Stimulated activated CD4-positive, alpha-beta T cell treated with anti-CD3 and anti-CD28 coated beads, Interleukin-2, amount 100 ng/mL, for 48 hours (primary cell): ENCODE measurements at places on chromosomes 16 and 17.
A peak's percentile ranks its signal among the peaks of the same experiment; 100 is the strongest.

DNA sequence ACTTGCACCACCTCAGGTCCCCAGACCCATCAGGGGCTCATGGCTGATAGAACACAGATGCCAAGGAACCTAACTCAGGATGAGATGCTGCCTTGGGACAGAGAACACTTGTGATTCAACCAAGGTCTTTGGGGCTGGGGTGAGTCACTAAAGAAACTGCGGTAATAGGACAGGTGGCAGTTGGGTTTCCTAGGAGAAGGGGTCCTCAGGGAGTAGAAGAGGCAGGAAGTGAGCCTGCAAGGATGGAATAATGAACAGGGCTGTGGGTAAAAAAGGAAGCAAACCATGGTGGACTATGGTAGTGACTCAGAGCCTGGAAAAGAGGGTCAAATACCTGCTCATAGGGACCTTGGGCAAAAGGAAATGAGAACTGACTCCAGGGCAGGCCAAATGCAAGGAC, 6.5 kb upstream of the PNPO start:
- no peak for DNase-seq

- no peak for DNase-seq
These were observed 14.9 kb downstream of the IGFBP4 start for GRCh38 chr17:40457964-40458791.

GRCh38 chr16:82601989-82602640, 24.7 kb upstream of the CDH13 start:
- DNase-seq = no peak

DNA sequence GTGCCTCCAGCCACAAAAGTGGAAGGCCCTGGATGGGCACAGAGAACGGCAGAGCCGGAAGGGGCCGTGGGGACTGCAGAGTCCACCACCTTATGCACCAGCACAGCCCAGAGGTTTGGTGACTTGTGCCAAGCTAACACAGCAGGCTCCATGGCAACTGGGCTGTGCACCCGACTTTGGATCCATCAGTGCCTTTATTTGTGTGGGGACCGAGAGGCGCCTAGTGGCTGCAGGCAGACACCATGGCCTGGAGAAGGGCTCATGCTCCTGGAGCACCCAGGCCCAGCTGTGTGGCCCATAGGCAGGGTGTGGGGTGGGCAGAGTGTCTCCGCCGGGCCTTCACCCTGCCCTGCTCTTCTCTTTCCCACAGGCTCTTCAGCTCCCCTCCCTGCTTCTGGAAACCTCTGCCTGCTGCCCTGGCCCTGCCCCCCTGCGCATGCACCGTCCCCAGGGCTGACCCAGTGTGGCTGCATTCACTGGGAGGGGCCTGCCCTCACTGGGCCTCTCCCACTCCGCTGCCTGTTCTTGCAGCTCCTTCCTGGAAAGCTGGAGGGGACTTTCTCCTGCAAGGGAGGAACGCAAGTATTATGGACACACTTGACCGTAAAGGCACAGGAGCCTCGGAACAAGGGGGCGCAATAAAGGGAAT, 10.1 kb downstream of the C16orf90 start:
- DNase-seq = no peak

GRCh38 chr16:47920709-47921108, 235.1 kb downstream of the ABCC12 start:
- no peak for DNase-seq

GRCh38 chr17:80862978-80863377, 128.7 kb upstream of the CHMP6 start:
- no peak for DNase-seq

DNA sequence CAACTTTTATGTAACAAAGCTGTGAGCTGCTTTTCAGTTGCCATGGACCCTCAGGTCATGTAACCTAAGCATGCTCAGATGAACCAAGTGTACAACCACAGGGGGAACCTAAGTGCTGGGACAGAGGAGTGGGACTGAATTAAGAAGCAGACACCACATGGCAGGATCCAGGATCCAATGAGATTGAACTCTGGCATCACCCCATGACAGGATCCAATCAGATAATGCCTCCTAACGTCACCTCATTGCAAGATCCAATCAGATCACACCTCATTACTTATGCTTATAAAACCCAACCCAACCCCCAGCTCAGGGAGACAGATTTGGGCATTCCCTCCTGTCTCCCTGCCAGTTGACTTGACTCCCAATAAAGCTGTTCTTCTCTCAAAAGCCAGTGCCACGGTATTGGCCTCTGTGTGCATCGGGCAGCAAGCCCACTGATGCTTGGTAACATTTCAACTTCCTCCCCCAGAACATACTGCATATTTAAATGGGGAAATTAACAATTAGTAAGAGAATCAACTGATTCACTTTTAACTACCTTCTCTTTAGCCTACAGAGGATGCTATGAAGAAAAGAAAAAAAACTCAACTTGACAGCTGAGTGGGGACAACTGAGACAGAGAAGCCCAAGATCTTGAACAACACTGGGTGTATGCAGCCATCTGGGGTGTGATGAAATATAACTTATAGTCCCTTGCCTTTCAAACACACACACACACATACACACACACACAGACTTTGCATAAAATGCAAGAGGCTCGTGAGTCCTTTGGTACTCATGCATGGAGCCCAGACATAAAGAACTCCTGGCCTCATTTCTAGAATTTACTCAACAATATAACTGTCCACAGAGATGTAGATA, 148.4 kb downstream of the SLC39A11 start:
- no peak for DNase-seq

- DNase-seq = no peak
These were observed 11.4 kb upstream of the CALB2 start for GRCh38 chr16:71347146-71347545.

DNA sequence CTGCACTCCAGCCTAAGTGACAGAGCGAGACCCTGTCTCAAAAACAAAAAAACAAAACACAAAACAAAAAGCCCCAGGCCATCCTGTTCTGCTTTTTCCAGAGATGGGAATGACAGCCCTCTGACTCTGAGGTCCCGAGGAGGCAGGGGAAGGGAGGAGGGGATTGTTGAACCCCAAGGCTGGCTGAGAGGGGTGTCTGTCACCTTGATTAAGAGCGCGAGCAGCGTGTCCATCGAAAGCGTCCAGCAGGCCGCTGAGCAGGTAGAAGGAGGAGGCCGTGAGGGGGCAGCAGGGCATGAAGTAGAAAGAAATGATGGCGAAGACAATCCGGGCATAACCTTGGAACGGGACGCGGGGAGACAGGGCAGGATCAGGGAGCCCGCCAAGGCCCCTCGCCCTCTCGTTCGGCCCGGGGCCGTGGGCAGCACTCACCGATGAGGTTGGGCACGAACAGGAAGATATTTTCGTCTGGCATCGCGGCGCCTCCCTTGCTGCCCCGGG, 593 bp downstream of the CDIPT start:
- DNase-seq = no peak

GRCh38 chr16:89319886-89320781, 102.6 kb downstream of the ZNF778 start:
- peak; percentile 52 for DNase-seq

GRCh38 chr17:13306310-13306962, 288.6 kb upstream of the ELAC2 start:
- no peak for DNase-seq

GRCh38 chr17:55694286-55694910, 28.3 kb downstream of the TMEM100 start:
- no peak for DNase-seq

DNA sequence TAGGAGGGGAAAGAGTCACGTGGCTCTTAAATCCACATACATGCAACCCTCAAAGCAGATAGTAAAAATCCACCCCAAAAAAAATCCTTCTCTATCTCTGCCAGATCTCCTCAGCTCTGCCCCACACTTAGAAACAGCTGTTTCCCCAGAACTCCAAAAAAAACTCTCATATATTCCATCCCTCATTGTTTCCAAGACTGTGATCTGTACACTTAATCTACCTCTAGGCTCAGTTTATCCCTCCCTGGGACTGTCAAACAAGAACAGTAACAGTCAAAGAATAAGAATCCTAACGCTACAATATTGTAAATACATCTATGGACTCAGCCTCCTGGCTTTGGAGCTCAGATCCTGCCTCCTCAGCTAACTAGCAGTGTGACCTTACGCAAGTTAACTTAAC, 11.6 kb downstream of the CUEDC1 start:
- DNase-seq = no peak
